ENCODE measurements at places on chromosomes 2 and 18. TPM values are rescaled to one million over a fixed set of nuclear protein-coding genes. Genes with fewer than 3 reads are reported as not detected.

GRCh38 chr2:57685032-57685431 lies 361.6 kb upstream of the VRK2 start:
- no peak for DNase-seq

DNA sequence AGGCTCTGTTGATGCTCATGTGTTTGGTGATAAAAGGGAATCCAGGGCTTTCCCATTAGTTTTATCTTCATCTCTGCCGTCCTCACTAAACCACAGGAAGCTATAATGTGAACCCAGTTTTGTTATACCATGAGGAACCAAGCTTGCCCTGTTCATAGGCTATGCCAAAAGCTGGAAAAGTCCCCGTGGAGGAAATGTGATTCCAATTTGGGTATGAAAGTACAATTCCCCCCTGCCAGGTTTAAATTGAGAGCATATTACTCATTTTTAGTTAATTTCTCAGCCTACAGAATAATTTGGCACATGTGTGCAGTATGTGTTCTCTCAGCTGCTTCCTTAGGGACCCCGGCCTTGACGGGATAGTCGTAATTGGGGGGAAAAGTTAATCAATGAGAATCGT lies 327.4 kb downstream of the RND3 start:
- no peak for DNase-seq

OR6B2 gene
- not detected for total RNA-seq

RESP18 gene
- not detected for total RNA-seq

TMEM200C gene
- total RNA-seq, result not detected

MYOM1 gene
- 3.5 TPM for total RNA-seq

DNA sequence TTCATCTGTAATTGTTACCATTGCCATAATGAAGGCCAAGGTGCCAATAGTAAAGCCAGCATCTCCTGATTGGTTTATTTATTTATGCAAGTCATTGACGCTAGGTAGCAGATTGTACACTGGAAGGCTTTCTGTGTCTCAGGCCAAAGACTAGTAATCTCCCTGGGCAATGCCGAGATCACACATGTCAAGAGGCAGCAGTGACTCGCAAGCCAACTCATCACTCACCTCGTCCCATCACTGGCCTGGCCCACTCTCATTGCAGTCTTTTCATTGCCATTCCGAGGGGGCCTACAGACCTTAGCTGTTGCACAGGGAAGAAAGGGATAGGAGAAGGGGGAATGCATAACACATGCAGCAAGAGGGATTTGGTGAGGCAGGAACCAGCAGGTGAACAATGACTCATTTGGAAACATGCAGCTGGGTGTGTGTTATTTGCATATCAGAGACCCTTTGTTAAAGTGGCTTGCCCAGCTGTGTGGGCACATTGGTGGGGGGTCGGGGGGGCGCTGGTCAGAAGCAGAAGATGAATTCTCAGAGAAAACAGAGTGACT lies 448.7 kb upstream of the HNRNPA3 start:
- DNase-seq, result no peak

- no peak for DNase-seq
Observed at GRCh38 chr2:162295009-162295408, 23.5 kb downstream of the IFIH1 start.

- DNase-seq, result no peak
Observed at GRCh38 chr2:236503100-236503499, 66.5 kb upstream of the ACKR3 start.

- no peak for DNase-seq
Observed at GRCh38 chr2:197254776-197255530, 55.6 kb downstream of the ANKRD44 start.

GRCh38 chr18:46035696-46036680 lies 36.1 kb downstream of the PSTPIP2 start:
- DNase-seq, result no peak

TEX44 gene
- total RNA-seq, result not detected

CXCR4 gene
- 308 TPM for total RNA-seq

- DNase-seq, result no peak
Observed at GRCh38 chr2:164785457-164785856, 56.2 kb downstream of the COBLL1 start.

GRCh38 chr2:201781557-201782051 lies 871 bp upstream of the ALS2 start:
- DNase-seq, result no peak

IL36B gene
- total RNA-seq, result not detected

- DNase-seq, result no peak
Observed at GRCh38 chr18:421247-422155, 79.0 kb downstream of the COLEC12 start.

GRCh38 chr18:31686572-31686971 lies 2.2 kb upstream of the B4GALT6 start:
- DNase-seq, result no peak

DNA sequence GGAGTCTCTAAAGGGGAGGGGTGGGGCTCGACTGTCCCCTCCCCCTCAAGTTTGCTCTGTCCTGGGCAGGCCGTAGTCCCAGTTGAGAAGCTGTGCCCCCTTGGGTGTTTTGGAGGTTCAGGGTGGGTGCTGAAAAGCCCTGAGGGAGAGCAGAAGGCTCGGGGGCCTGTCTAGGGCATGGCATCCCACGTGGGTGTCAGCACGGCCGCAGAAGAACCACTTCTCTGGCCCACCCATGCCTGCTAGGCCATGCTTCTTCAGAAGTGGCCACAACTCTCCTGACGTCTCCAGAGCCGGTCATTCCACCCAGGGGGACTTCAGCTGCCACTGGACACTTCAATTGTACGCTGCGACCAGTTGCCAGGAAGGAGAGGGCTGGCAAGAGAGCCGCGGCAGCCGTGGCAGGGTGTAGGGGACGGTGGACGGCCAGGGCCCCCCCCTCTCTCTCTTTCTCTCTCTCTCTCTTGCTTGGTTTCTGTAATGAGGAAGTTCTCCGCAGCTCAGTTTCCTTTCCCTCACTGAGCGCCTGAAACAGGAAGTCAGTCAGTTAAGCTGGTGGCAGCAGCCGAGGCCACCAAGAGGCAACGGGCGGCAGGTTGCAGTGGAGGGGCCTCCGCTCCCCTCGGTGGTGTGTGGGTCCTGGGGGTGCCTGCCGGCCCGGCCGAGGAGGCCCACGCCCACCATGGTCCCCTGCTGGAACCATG lies at the start of gene INPP5D:
INPP5D (plus strand) TSS at position 546 of the 704 bp plus-strand sequence; CDS start at position 683, 137 bp downstream.
- peak; percentile 78 for DNase-seq

- DNase-seq, result no peak
Observed at GRCh38 chr2:231612109-231612455, 19.4 kb downstream of the TEX44 start.

DNA sequence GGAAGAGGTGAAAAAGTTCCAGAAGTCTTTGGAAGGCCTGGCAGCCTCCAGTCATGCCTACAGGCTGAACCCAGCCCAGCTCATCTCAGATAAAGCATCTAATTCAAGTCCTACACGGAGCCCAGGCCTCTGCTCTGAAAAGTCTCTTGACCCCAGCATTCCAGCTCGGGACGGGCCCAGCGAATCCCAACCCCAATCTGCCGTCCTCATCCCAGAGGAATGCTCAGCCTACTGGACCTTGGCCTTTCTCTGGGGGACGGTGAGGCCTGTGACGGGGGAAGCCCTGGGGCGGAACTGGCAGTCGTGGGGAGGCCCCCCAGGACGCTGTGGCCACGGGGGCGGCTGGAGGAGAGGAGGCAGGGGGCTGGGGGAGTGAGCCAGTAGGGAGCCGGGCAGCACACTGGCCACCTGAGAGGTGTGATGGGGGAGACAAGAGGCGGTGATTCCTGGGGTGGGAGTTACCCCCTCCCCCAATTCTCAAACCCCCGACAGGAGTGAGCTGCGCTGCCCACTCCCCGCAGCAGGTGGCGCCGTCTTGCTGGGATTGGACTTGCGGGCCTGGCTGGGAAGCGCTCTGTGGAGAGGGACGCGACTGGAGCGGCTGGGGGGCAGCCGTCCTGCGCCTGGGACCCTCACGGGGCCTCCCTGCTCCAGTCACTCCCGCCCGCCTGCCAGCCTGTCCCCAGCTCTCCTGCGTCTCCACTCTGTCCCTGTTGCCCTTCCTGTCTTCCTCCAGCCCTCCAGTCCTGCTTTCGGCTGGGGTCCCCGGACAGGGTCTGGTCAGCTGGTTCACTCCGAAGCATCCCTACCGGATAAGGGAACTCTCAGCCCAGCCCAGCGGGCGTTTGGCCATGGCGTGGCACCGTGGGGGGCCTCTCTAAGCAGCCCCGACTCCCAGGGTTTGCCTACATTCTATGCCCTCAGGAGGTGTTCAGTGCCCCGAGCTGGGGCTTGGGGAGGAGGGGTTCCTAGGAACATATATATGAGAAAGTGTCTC lies 182.6 kb upstream of the HAAO start:
- no peak for DNase-seq

GRCh38 chr18:52287151-52287550 lies 52.8 kb upstream of the DCC start:
- DNase-seq, result no peak

SMYD1 gene
- not detected for total RNA-seq

PTPRN gene
- not detected for total RNA-seq

PLEKHH2 gene
- 1.2 TPM for total RNA-seq

SPDYA gene
- 4.9 TPM for total RNA-seq

Data from CD4-positive, alpha-beta memory T cell (primary cell).